Right hindlimb (tissue), 1 donor: ENCODE measurements at places on chromosomes 12 and 14.
A peak's percentile ranks its signal among the peaks of the same experiment; 100 is the strongest.

DNA sequence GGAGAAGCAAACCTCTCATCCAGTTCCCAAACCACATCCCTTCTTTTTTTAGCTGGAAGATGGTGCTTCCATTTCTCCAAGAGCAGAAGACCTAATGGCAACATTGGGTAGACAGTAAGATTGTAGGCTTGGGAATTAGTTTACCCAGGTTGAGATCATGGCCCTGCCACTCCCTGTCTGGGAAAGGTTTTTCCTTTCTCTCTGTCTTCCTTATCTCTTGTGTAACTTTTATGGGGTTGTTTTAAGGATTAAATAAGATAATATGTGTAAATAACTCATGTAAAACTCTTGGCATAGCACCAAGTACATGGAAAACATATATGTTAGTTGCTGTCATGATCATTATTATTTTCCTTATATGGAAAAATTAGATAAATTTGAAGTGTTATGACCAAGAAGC lies 23.2 kb upstream of the PSMA6 start:
- DNase-seq: no peak

- DNase-seq: no peak
Observed at GRCh38 chr12:102454808-102455760, 25.3 kb downstream of the IGF1 start.

GRCh38 chr14:62943202-62943601 lies 102.1 kb downstream of the KCNH5 start:
- no peak for DNase-seq

DNA sequence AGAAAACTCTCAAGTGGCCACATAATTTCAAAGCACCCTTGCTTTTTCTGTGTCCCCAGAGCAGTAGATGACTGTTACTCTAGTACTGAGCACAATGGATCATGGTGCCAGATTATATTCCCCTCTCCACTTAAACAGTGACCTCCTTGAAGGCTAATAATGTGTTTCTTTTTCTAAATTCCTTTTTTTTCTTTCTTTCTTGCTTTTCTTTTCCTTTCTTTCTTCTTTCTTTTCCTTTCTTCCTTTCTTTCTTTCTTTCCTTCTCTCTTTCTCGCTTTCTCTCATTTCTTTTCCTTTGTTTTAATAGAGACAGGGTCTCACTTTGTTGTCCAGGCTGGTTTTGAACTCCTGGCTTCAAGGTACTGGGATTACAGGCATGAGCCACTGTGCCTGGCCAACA lies 26.2 kb upstream of the TSPAN11 start:
- no peak for DNase-seq

DNA sequence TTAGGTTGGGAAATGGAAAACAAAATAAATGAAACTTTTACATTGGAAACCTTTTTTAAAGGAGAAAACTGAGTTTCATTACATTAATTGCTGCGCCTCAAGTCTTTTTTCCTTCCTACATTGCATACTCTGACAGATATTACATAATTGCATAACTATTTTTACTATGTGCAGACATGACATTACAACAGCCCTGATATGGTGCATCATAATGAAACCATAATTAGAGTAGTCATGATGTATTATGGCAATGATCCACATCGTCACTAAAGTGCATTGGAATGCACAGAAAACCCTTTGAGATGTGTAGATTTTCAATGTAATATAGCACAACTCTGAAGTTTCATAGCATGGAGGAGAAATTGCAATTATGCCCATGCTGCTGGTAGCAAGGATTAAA lies 217.8 kb upstream of the NPAS3 start:
- no peak for DNase-seq

GRCh38 chr12:66584673-66585072 lies 94.2 kb downstream of the GRIP1 start:
- no peak for DNase-seq

DNA sequence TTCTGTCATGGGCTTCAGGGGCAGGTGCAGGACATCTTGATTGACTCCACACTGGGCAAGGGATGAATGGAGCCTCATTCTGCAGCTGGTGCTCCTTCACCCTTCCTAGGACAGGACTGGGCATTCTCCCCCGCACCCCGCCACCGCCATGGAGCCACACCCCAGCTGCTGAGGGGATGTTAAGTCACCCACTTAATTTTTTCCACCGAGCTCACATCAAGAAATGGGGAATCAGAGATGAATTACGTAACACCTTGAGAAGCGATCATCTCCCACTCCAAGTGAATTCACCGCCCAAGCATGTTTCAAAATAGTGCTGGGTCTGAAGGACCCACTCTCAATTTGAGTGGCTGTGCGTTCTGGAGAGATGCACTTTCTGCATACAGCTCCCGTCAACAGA lies 94.2 kb downstream of the EML1 start:
- no peak for DNase-seq

DNA sequence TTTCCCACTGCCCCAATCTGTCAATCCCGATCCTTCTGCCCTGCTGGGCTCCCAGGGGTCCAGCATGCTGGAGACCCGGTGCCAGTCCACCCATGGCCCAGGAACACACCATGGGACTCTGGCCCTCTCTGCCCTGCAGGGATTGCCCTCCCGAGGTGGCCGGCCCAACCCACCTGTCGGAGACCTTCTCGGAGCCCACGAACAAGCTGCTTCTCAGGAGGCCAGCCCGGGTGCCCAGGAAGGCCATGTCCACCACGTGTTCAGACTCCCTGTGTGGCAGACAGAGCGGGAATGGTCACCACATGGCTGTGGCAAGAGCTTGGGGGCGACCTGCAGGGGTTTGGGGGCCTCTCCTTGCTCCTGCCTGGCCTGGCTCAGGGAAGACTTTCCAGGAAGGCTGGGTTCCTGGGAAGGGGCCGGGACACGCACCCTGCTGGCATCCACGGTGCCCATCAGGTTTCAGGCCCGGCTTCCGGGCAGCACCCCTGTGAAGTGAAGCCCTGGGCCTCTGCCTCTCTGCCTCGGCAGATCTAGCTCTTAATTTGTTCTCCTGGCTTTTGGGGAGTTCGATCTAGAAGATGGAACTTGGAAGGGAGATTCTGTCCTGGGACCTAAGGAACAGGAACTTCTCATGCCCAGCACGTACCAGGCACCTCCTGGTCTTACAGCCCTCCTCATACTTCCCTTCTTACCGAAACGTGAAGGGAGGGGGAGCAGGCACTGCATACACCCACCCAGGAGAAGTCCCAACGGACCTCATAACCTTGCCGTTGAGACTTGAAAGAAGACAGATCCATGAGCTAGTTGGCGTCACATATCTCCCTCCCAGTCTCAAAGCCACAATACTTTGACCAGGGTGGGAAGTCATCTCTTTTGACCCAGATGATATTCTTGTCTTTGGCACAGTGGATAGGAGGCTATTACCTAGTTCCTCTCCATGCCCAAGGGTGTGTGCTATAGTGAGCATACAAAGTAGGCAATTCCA lies 26.3 kb downstream of the LRTM2 start:
- DNase-seq: no peak

- DNase-seq: no peak
Observed at GRCh38 chr12:11697670-11698387, 48.4 kb downstream of the ETV6 start.

GRCh38 chr14:61578745-61579144 lies 116.6 kb upstream of the HIF1A start:
- DNase-seq: no peak

DNA sequence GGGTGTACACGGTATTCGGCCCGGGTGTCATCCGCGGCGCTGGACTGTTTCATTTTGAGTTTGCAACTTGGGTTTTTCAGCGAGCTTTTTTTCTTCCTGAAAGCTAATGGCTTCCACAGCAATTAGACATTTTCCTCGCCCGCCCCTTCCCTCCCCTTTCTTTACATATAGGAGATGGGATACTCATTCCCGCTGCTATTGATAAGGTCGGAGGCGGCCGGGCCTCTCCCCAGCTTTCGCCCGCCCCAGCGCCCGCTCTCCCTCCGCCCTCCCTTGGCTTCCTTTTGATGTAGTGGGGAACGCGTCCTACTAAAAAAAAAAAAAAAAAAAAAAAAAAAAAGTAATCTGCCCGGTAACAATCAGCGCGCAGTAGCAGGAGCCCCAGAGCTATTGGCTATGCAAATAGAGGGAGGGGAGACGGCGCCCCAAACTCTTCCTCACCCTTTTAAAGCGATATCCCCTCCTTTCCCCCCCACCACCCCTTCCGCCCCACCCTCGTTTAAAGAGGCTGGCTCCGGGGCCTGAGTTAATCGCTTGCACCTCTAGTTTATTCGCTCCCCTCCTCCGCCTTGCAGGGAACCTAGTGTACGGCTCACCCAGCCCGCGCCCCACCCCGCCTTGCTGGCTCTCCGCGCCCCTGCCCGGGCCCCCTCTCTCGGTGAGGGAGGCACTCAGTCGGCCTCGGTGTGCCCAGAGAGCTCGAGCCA lies 1.7 kb upstream of the CCND2 start:
- peak; percentile 94 for DNase-seq

GRCh38 chr12:4118017-4118510 lies 155.5 kb upstream of the CCND2 start:
- peak; percentile 75 for DNase-seq

- DNase-seq: no peak
Observed at GRCh38 chr12:958588-959123, 9.2 kb upstream of the RAD52 start.

- DNase-seq: no peak
Observed at GRCh38 chr14:75226755-75227544, 50.5 kb upstream of the TMED10 start.

DNA sequence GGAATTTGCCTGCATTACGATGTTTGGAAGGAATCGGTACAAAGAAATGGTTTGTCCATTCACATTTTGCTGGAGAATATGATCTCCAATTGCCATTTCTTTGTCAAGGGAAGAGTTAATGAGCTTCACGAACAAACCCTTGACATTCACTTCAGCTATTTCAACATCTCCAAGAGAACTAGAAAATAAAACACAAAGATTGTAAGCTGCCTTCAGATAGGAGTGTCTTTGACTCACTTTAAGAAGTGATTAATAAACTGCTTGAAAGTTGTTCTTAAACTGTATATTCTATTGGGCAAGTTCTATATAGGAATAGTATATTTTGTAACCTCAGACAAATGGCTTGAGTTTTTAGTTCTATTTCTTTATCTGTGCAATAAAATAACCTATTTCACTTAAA lies 26.3 kb downstream of the LMNTD1 start:
- DNase-seq: no peak

DNA sequence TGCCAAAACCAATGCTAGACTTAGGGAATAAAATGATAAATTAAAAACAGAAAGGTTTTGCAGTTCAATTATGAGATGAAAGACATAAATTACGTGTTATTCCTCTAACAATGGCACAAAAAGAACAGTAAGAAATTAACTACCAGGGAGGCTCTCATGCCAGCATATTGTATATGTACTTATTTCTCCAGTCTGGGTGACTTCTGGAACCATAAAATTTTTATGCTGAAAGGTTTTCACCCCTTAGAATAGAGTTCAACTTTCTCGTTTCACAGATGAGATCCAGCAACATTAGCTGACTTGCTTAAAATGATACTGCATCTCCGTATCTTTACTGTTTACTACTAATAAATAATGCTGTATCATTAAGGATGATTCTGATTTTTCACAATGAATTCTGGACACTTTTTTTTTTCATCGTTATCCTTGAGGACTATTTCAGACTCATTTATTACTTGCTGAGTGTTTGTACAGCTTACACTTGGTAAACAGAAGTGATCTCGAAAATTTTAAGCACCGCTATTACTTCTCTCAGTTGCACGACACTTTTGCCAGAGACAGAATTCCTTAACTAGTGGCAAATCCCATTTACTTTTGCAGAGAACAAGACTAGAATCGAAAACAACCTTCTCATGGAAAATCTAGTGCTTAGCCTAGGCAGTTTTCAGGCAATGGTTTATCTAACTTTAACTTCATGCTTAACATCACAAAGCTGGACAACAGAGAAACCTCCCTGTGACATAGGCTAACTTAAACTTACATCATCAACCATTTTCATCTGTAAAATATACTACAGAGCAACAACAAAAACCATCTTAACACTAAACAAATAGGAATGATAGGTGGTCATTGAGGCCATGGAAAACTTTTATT lies 2.7 kb downstream of the RSRC2 start:
- no peak for DNase-seq

GRCh38 chr12:130157998-130158753 lies 4.1 kb upstream of the FZD10 start:
- no peak for DNase-seq

DNA sequence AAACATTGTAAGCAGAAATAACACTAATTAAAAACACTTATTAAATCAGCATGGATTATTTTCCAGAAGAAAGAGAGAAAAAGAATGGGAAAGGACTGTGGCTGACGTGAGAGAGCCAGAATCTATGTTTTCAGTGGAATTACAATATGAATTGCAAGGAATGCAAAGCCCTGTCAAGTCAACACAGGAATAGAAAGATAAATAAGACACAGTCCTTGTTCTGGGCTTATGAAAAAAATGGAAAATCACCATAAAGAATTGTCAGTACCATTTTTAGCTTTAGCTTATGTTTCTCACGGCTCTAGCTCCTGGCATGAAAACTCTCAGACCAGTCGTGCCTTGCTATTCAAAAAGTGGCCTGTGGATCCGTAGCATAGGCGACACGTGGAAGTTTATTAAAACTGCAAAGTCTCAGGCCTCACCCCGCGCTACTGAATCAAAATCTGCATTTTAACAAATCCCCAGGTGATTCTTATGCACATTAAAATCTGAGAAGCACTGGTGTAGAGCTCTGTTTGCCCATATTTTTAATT lies 549.1 kb downstream of the RPS29 start:
- no peak for DNase-seq

GRCh38 chr12:105220929-105221290 lies 15.1 kb downstream of the APPL2 start:
- no peak for DNase-seq

DNA sequence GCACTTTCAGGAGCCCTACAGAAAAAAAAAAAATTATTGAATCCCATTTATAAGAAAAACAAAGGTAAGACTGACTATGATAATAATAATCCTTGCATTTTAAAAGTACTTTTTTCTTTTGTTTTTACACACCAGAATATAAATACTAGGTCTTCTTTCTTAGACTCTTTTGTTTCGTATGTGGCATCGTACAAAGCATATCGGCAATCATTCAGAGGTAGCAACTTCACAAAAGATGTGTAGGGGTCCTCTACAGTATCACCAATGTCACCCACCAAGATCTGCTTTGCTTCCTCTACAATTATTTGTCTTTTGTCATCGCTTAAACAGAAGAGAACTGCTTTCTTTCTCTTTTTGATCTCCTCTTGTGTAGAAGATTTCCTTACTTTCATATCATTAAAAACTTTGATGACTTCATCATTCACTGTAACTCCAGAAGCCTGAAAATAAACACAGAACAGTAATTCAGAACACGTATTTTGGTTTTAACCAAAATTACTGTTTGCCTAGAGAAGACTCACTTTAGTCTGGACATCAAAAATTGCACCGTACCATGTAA lies 1.2 kb downstream of the CFL2 start:
- no peak for DNase-seq

GRCh38 chr12:6540181-6540877 lies 6.0 kb downstream of the GAPDH start:
- DNase-seq: peak; percentile 92

GRCh38 chr14:69055125-69055524 lies 76.0 kb upstream of the ACTN1 start:
- no peak for DNase-seq

GRCh38 chr12:131755305-131756113 lies 44.6 kb downstream of the SFSWAP start:
- no peak for DNase-seq
